RPMI7951 (cell line): ENCODE measurements at places on chromosomes 3 and 15.

GRCh38 chr3:53845103-53845880, 927 bp downstream of the CHDH start:
- DNase-seq: no peak

DNA sequence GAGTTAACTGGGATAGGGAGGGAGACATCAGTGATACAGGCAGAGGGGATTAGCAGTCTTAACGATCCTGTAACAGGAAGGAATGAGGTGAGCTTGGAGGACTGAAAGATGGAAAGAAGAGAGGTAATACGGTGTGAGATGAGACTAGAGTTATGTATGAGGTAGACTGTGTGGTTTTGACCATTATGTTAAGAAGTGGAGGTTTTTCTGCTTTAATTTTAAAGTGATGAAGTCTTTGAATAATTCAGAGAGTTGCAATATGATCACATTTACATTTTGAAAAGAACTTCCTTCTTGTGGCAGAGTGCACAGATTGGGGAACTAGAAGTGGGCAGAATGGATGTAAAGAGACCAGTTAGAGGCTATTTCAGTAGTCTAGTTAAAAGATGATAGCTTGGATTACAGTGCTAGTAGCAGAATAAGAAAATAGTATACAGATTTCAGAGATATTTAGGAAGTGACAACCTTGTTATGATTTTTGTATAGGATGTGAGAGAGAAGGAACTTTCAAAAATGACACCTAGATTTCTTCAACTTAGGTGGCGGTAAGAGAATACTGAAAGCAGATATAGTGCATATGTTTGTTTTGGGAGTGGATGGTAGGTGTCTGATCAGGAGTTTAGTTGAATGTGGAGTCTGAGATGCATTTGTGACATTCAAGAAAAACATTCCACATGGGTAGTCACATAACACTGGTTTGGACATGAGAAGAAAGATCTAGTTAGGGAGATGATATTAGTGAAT, 40.5 kb downstream of the STT3B start:
- DNase-seq: no peak

- DNase-seq: no peak
These were observed 13.2 kb upstream of the CCDC13 start for GRCh38 chr3:42786212-42786611.

GRCh38 chr3:133792171-133792763, 13.3 kb upstream of the SRPRB start:
- peak; percentile 39 for DNase-seq

DNA sequence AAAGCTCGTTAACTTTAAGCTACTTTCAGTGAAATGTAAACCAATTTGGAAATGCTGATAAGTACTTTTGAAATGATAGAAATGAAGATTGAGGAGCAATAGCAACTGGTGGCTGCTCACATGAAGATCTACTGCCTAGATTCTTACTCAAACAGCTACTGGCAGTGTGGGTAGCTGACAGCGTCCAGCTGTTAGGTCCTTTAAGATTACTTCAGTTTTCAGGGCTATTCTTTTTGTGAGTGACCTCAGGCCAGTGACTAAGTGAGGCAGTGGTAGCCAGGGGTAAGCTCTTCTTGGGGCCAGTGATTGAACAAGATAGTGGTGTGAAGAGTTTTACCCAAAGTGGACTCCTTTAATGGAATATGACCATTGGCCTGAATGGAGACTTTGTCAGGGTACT, 41.3 kb downstream of the NECTIN3 start:
- peak; percentile 52 for DNase-seq

DNA sequence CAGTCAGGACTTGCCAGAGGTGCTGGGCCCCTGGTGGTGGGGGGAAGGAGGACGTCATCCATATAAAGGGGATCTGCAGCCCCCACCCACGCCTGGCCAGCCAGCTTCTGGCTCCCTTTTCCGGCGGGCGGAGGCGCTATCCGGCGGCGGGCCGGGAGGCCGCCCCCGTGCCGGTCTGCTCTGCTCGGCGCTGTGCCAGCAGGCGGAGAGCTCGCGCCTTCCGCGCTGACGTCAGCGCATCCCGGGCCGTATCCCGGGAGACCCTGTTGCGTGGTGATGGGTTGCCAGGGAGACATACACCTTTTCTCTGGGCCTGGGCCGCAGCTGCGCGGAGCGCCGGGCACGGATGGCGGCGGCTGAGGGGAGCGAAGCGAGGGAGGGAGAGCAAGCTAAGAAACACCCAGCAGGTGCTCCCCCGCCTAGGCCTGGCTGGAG, 1.1 kb downstream of the FAM131A start:
- no peak for DNase-seq

GRCh38 chr3:171620825-171621434, 160.7 kb upstream of the TNIK start:
- DNase-seq: peak; percentile 11

DNA sequence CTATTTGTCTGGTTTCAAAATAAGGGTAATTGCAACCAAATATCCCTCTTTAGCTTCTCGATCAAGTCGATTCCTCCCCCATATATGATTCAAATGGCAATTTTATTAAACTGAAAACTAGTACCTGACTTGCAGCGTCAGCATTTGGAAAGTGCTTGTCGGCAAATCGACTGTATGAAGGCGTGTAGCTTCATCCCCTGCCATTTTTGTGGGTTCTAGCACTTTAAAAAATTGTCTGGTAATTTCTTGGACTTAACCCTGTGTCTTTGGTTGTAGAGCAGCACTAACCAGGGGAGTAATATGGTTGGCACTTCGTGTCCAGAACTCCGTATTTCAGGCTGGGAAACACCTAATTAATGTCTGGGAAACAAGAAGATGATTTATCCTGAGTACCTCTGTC, 573 bp downstream of the MME start:
- DNase-seq: no peak

GRCh38 chr15:74369084-74369745, 1.8 kb upstream of the CYP11A1 start:
- DNase-seq: peak; percentile 37

- no peak for DNase-seq
These were observed 1.2 kb downstream of the C3orf85 start for GRCh38 chr3:109137761-109138160.
